ENCODE measurements at places on chromosomes 4 and X.

GRCh38 chrX:29824176-29824906, 391.0 kb upstream of the MAGEB2 start:
- DNase-seq, result no peak

- DNase-seq, result no peak
Observed at GRCh38 chr4:141560056-141560455, 76.3 kb upstream of the IL15 start.

- no peak for DNase-seq
Observed at GRCh38 chrX:11954176-11954575, 184.1 kb upstream of the FRMPD4 start.

- DNase-seq, result no peak
Observed at GRCh38 chr4:168656055-168656660, 159.3 kb downstream of the PALLD start.

DNA sequence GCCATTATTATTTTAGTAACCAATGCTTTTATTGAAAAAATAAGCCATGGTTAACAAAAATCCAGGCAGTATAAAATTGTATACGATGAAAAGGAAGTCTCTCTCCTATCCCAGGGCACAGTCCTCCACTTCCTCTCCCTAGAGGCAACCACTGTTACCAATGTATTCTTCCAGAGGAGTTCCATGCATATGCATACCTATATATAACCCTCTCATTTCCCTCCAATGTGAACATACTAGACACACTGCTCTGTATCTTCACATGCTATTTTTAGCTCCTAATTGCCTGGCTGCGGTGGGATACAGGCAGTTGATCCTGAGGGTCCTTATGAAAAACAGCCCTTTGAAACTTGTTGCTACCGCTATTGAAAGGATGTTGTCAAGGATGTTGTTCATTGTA, 33.8 kb downstream of the PRPS1 start:
- no peak for DNase-seq

DNA sequence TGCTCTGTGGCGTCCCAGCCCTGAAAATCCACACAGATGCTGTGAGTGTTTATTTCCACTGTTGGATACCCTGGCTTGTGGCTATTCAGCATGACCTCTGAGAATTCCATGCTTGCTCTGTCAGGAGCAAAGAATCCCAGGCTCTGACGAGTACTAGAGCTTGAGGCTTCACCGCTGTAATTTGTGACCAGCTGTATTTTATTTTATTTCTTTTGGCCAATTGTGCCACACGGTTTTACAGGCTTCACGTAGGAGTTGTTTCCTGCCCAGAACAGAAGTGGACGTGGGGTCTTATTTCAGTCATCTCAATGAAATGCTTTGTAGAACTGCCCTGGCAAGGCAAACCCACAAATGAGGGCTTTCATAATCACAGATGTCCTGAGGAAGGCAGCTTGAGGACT, 69.4 kb upstream of the CLDN34 start:
- DNase-seq, result no peak

- no peak for DNase-seq
Observed at GRCh38 chr4:182233310-182234090, 9.7 kb upstream of the TENM3 start.

DNA sequence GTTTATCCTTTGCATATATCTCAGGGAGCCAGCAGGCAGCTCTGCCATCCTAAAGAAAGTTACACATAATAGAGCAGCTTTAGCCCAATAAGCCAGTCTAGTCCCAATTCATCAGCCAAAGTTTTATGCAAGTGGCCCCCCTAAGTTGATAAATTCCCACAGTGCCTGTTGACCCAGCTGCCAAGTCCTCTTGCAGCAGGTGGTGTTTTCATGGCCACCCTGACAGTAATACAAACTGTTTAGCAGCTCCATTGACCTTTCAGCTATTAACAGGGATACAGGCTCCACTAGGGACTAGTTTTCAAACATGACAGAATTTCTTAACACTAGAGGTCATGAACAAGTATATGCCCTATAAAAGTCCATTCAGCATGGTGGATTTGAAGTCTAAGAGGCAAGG, 77.5 kb downstream of the HHIP start:
- no peak for DNase-seq

DNA sequence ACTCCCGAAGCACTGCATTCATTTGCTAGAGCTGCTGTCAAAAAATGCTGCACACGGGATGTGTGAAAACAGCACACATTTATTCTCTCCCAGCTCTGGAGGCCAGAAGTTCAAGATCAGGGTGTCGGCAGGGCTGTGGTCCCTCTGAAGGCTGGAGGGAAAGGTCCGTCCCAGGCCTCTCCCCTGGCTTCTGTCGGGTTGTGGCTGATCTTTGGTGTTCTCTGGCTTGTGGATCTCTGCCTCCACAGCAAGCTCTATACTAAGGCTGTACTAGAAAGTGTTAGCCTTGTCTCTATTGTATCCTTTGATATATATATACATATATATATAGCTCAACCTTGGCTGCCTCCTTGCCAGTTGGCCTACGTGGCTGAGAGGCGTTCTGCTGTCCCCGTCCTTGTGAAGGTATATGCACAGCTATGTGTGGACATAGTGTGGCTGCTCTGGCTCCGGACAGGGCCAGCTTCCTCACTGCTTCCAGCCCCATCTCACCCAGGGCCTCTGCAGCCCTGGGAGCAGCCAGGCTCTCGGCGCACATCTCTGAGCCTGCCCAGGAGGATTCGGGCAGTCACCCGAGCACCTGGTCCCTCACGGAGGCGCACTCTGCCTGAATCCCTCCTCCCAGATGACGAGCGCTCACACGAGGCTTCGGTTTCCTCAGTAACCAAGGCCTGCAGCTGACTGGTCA, 15.0 kb upstream of the DUSP9 start:
- no peak for DNase-seq

- DNase-seq, result no peak
Observed at GRCh38 chr4:88757067-88757466, 59.4 kb upstream of the NAP1L5 start.

GRCh38 chr4:244471-244870, 60.8 kb downstream of the ZNF732 start:
- DNase-seq, result no peak

DNA sequence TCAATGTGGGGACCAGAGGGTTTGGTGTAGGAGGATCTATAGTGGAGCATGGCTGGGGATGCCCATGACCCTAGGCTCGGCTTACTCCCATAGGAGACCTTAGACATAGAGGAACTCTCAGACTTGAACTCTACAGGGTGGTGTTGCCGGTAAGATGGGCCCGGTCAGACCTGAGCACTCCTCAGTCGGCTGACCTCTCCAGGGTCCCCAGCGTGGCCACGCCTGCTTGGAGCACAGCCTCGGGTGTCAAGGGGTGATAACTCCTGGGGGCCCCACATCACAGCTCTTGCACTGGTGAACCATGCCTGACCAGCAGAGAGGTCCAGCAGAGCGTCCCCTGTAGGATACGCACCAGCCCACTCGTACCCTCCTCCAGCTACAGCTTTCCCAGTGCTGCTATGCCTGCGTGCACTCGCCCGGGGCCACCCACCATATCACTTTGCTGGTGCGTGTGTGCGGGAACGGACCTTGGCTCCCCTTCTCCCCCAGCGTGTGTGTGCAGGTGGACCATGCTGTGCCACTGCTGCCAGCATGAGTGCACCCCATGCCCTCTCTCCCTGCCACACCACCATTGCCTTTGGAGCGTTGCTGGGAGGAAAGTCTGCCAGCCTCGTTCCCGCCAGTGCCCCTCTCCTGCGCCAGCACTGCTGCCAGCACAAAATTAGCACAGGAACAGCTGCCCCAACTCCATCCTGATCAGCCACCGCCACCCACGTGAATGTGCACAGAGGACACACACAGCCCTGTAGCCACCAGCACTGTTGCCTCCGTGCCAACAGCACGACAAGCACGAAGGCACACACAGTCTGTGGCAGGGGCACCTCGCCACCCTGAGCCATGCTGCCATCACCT, 806.6 kb downstream of the GLUD2 start:
- no peak for DNase-seq

DNA sequence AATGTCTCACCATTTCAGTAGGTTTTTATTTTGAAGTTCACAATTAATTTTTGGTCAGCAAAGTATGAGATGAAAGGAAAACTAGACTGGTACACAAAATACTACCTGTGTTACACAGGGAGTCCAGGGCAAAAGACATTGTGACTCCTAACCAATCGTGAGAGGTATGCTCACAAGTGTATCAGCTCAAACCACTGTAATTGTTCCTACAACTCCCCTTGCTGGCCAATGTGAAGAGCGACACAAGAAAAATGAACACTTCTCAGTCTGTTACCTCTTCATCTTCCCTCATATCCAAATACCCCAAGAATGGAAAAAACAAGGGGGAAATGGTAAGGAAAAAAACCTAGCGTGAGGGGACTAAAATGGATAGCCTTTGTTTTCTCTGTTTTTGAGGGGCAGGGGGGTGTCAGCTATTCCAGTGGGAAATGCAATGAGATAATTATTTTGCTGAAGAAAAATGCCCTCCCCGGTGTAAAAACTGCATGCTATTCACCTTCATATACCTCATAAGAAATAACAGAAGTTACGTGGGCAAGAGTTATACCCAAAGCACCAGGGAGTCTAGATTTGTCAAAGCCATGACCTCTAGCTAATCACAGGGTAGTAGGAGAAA, 30.6 kb upstream of the NSUN7 start:
- no peak for DNase-seq

GRCh38 chrX:155179346-155179997, 36.8 kb upstream of the VBP1 start:
- DNase-seq, result no peak

DNA sequence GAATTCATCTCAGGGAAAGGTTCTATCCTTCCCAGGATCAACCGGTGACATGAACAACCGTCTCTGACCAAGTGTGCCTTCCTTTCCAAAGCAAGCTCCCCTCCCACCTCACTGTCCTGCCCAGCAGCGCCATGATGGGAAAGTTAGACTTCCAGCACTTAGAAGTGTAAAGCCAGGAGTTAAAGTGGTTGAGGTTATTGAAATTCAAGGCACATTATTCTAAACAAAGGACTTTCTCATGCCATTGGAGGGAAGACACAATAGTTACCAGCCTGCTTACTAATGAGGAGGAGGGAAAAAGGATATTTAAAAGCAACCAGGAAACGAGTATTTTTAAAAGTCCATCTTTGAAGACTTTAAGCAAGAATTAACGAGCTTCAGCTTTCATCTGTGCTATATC, 96.8 kb downstream of the NSUN7 start:
- no peak for DNase-seq

GRCh38 chrX:115330498-115331168, 41.1 kb downstream of the LUZP4 start:
- DNase-seq, result no peak

DNA sequence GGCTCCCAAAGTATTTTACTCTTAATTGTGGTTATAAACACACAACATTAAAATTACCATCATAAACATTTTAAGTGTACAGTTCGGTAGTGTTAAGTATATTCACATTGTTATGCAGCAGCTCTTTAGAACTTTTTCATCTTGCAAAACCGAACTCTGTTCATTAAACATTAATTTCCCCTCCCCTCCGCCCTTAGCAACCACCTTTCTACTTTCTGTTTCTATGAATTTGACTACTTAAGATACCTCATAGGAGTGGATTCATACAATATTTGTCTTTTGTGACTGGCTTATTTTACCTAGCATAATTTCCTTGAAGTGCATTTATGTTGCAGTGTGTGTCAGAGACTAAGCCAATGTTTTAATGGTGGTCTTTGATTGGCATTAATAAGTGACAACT, 32.6 kb downstream of the IL13RA1 start:
- no peak for DNase-seq

- DNase-seq, result no peak
Observed at GRCh38 chr4:53273726-53274125, 92.1 kb downstream of the SCFD2 start.

- DNase-seq, result no peak
Observed at GRCh38 chr4:106869551-106869950, 166.6 kb downstream of the DKK2 start.

GRCh38 chr4:14897217-14897616, 105.1 kb upstream of the CPEB2 start:
- no peak for DNase-seq

- DNase-seq, result no peak
Observed at GRCh38 chr4:78797777-78798284, 21.7 kb downstream of the BMP2K start.

GRCh38 chrX:38365954-38366353, 13.6 kb downstream of the OTC start:
- no peak for DNase-seq

DNA sequence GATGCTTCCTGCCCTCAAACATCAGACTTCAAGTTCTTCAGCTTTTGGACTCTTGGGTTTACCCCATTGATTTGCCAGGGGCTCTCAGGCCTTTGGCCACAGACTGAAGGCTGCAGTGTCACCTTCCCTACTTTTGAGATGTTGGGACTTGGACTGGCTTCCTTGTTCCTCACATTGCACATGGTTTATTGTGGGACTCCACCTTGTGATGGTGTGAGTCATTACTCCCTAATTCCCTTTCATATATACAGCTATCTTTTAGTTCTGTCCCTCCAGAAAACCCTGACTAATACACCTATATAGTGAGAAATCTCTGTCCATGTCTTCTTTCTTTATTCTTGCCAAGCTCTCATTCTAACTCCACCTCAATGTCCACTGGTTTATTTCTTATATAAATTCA, 736.9 kb upstream of the HS3ST1 start:
- no peak for DNase-seq

GRCh38 chrX:55907968-55908607, 190.5 kb downstream of the RRAGB start:
- DNase-seq, result peak; percentile 43

DNA sequence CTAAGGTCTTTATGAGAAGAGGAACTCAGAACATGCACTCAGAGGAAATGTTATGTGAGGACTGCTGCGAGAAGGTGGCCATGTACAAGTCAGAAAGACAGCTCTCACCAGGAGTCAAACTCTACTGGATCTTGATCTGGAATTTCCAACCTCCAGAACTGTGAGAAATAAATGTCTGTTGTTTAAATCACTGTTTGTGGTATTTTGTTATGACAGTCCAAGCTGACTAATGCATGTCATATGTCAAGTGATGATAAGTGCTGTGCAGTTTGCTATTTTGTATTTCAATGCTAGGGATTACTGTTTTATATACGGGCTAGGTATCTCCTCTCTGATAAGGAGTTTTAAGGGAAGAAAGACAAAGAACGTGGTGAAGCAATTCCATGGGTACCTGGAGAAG, 162.3 kb downstream of the CPEB2 start:
- no peak for DNase-seq

DNA sequence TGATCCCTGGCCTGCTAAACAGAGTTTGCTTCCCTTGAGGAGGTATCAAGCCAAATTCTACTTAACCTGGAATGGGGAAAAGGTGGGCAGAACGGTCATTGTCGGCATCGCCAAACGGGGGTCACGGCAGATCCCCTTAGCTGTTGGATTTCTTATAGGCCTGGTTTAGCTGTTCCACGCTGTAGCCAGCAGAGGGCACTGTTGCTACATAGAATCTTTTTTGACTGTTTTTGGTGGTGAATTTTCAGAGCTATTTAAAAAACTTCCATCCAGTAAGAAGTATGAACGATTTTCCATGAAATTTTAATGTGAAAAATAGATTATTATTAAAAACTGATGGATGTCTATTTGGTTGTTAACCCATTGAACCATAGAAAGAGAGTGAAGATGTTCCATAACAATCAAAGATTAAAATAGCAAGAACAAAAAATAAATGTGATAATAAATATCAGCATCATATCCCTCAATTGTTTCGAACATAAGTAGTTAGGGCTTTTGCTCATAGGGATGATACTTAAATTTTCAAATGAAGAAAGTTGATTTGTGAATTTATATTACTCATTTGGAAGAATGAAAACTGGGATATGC, 56.6 kb downstream of the LINC00632 start:
- DNase-seq, result peak; percentile 29

GRCh38 chr4:121838136-121838535, 14.5 kb upstream of the CCNA2 start:
- DNase-seq, result no peak
